Metanephros (tissue), 2 donors: ENCODE measurements at places on chromosomes 11 and 22. TPM values are rescaled to one million over a fixed set of nuclear protein-coding genes. Genes with fewer than 3 reads are reported as not detected.

SGSM1 gene
- total RNA-seq, result 3.4 TPM

CCND1 gene
- 233 TPM for total RNA-seq

MCHR1 gene
- 0.29 TPM for total RNA-seq

KIAA0930 gene
- total RNA-seq, result 22.5 TPM

ALG8 gene
- total RNA-seq, result 29.9 TPM

TSSK2 gene
- total RNA-seq, result not detected

OR51B5 gene
- total RNA-seq, result 2.3 TPM

MTMR2 gene
- 34.9 TPM for total RNA-seq

MMP13 gene
- not detected for total RNA-seq

CLMP gene
- total RNA-seq, result 30.9 TPM

COPB1 gene
- 142 TPM for total RNA-seq

FGF19 gene
- 0.70 TPM for total RNA-seq

NF2 gene
- 37.5 TPM for total RNA-seq

SERPIND1 gene
- total RNA-seq, result 0.53 TPM

APOL2 gene
- 41.9 TPM for total RNA-seq

OR4C11 gene
- total RNA-seq, result not detected

HOATZ gene
- not detected for total RNA-seq

NRXN2 gene
- 33.2 TPM for total RNA-seq

OR4C15 gene
- total RNA-seq, result not detected

GUCY1A2 gene
- total RNA-seq, result 8.2 TPM

VWCE gene
- 2.4 TPM for total RNA-seq

ANO9 gene
- total RNA-seq, result 12.8 TPM

SCGB1C1 gene
- total RNA-seq, result not detected

NTM gene
- total RNA-seq, result 48.6 TPM

CASP4 gene
- 26.9 TPM for total RNA-seq

C11orf52 gene
- 8.2 TPM for total RNA-seq

DDTL gene
- total RNA-seq, result 2.5 TPM

CRYBB1 gene
- total RNA-seq, result 0.70 TPM

HTR3A gene
- total RNA-seq, result 0.18 TPM

ABCG4 gene
- total RNA-seq, result 0.76 TPM
